SW 1271 (cell line): ENCODE measurements at places on chromosomes 5 and 9.

DNA sequence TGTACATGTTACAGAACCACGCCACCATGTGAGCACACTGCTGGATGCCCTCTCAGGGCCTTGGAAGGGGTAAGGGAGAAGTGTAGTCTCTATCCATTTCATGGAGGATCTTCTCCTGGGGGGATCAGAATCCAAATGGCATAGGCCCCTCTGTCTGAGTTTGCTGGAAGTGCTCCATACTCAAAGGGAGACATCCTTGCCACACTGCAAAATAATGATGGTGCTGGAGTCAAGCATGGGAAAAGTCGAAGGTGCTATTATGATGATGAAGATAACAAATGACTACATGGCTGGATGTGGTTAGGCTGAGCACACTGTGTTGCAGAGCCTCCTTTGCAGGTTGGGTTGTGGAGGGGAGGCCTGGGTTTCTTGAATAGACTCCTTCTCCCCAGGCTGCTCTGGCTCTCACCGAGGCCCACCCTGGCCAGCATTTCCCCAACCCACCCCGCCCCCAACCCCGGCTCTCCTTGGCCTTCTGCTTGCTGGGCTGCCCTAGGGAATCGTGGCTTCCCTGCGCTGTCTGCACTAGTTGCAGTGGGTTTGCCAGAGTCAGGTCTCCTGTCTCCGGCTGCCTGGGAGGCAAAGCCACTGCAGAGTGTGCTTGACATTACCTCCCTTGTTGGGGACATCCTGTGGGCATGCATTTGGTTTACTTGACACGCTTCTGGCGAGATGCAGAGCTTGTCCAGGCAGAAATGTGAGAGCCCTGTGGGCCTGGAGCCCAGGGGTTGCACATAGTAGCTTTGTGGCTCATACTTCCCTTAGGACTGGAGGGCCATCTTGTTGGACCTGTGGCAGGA is 3.0 kb downstream of the MVB12B start:
- DNase-seq, result no peak

DNA sequence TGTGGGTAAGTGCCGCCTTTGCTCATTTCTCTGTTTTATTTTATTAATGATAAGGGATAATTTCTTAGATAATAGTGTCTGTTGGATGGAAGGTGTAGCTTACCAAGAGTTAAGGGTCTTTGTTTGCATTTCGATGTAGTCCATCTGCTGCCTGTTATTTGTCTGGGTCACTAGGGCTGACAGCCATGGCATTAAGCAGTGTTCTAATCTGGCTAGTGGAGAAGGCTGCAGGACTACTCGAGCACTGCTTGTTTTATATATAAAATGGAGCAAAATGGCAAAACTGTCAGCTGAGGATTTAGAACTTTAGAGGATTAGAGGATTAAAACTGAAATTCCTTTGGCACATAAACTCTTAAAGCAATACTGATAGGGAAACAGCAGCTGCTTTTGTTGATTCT is 67.5 kb downstream of the C7 start:
- no peak for DNase-seq

DNA sequence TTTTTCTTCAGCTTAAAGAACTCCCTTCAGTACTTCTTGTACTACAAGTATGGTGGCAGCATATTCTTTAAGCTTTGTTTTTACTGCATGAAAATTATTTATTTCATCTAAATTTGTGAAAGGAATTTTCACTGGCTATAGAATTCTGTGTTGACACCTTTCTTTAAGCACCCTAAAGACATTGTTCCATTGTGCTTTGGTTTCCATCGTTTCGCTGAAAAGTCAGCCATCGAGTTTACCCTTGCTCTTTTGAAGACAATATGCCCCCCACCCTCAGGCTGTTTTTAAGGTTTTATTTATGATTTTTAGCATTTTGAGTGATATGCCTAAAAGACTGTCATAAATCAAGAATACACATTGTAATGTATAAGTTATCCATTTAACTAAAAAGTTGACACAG is 27.3 kb upstream of the COL5A1 start:
- DNase-seq, result no peak

DNA sequence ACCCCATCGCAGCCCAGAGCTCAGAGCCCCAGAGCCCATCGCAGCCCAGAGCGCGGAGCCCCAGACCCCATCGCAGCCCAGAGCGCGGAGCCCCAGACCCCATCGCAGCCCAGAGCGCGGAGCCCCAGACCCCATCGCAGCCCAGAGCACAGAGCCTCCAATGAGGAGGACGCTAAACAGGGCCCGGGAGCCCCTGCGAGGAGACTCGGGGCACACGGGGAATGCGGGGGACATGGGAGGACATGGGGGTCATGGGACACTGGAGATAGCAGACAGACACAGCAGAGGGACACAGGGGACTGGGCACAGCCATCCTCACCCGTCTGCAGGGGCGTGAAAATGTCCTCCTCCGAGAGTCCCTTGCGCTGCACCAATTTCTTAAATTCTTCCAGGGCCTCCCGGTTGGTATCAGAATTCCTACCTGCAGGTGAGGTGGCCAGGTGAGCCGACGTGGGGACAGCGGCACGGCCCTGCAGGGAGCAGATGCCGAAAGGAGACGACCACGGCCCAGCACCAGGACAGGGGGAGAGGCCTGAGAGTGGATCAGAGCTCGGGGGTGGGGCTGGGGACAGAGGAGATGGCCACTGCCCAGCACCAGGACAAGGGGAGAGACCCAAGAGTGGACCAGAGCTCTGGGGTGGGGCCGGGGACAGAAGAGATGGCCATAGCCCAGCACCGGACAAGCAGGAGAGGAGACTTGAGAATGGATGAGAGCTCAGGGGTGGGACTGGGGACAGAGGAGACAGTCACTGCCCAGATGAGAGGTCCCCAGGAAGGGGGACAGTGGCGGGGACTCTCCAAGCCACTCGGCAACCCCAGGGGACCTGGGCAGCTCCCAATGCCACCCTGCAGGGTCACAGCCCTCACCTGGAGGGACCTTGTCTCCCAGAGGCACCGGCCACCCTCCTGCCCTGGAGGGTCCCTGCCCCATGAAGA is 2.8 kb downstream of the OBP2B start:
- no peak for DNase-seq

- no peak for DNase-seq
Measured at GRCh38 chr9:110502842-110503241, 76.7 kb downstream of the SVEP1 start.

DNA sequence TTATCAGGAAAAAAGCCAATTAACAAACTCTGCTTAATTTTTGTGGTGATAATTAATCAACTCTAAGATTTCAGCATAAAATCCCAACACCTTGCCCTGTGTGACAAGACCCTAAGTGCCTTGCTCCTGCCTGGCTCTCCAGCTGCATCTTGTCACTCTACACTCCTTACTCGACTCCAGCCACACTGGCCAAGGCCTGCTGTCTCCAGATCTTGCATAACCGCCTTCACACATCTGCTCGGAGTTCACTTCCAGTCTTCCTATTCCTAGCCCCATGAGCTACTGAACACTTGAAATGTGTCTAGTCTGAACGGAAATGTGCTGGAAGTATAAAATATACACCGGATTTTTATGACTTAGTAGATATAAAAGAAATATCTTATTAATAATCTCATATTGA is 259.6 kb downstream of the EPB41L4A start:
- no peak for DNase-seq

DNA sequence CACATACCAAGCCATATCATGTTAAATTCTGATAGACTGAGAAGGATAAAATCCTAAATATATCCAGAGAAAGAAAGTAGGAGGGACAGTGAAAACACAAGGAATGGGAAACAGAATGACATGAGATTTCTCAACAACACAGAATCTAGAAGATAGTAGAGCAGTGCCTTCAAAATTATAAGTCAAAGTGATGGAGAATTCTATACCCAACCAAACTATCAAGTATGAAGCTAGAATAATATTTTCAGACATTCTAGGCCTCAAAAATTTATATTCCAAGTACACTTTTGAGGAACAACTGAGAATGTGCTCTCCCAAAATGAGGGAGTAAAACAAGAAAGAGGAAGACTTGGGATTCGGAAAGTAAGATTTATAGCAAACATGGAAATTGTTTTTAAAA is 10.9 kb upstream of the TTLL11 start:
- no peak for DNase-seq

DNA sequence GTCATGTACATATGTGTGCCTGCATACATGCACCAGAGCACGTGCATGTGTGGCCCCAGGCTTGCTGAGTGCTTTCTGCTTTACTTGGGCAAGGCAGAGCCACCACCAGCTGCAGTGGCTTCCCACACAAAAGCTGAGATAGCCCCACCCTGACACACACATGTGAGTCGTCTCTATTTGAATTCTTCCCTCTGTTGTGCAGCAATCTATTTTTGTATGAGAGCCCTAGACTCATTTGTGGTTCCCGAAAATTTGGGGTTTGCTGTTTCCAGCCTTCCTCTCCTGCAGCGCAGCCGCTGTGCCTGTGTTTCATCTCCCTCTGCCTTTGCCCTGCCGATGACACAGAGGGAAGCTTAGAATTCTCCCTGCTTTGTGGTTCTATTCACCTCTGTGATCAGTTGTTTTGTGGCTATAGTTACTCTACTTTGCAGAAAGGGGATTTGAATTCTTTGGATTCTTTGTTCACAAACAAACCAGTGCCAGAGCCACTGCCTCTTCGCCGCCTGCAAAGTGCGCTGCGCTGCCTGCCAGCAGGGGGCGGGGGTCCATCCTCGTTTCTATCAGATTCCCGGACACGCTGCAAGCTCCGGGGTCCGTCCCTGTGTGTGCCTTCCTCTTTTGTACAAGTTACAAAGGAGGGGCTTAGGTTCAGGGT is 95.8 kb upstream of the DAP start:
- DNase-seq, result no peak

- no peak for DNase-seq
Measured at GRCh38 chr9:5336688-5337087, 3.0 kb downstream of the RLN1 start.

DNA sequence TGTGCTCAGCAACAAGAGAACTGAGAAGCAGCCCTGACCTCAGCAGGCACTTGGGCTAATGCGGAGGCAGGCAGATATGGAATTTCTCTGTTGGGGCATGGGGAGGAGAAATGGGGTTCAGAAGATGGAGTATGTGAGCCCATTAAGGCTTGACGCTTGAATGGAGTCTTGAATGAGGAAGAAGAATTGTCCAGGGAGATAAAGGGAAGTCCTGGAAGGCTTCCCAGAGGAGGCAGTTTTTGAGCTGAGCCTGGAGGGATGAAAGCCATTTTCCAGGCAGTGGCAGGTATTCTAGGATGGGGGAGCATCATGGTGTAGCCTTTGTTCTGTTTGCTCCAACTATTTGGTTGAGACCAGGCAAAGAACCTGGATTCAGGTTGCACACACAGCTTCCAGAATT is 34.5 kb downstream of the FGF18 start:
- no peak for DNase-seq

- no peak for DNase-seq
Measured at GRCh38 chr9:131707733-131708157, 32.1 kb downstream of the RAPGEF1 start.

DNA sequence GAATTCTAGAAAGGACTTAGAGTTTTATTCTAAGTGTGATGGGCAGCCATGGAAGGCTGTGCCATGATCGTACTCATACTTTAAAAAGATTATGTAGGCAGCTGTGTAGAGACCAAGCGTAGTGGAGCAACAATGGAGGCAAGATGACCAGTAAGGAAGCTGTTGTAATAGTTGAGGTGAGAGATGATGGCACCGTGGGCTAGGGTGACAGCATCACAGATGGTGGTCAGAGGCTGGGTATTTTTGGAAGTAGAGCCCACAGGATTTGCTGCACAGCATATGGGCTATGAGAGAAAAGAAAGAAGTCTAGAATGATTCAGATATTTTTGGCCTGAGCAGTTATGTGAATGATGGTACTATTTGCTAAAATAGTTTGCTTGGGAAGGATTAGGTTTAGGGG is 7.7 kb downstream of the ARHGAP26 start:
- no peak for DNase-seq

DNA sequence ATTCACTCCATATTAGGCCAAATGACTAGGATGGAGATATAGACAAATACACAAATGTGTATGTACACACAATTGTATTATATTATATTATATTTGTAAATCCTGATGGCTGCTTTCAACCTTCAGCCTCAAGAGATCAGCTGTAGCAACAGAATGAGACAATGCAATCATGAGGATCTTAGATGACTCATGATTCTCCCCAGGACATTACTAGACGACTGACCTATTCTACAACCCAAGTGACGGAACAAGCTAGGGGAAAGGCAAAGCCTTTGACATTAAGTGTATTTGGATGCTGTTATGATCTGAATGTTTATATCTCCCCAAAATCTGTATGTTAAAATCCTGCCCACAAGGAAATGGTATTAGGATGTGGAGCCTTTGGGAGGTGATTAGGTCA is 66.5 kb downstream of the COX7C start:
- DNase-seq, result no peak

DNA sequence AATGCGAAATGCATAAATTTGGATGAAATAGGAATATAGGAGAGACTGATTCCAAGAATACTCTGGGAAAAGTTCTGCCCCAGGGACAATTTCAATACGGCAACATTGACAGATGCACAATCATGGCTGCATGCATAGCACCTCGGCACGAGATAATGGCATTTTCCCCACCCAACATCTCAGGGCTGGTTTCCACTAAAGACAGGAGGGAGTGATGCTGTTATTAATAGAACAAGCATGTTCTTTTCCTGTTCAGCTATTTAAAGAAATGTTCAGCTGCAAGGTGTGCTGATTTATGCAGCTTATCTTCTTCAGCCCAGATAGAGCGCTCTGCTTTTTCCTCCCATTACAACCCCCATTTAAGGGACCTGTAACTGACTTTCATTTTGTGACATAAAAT is 740.2 kb downstream of the TLR4 start:
- no peak for DNase-seq

GRCh38 chr5:132434416-132435286 is 55.9 kb downstream of the IRF1 start:
- DNase-seq, result no peak

DNA sequence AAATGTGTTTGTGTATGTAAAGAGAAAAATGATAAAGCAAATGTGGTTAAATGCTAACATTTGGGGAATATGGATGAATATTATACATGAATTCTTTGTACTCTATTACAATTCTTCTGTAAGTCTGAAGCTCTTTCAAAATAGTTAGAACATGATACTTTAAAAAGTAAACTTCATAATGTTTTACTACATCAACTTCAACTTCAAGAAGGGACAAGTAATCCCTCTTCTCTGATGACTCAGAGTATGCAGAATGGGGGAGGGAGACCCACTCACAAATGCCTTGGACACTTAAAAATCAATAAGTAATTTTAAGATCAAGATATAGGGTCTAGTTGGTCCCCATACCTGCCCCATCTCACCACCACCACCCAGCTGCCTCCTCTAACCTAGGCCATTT is 162.4 kb downstream of the ESM1 start:
- no peak for DNase-seq

DNA sequence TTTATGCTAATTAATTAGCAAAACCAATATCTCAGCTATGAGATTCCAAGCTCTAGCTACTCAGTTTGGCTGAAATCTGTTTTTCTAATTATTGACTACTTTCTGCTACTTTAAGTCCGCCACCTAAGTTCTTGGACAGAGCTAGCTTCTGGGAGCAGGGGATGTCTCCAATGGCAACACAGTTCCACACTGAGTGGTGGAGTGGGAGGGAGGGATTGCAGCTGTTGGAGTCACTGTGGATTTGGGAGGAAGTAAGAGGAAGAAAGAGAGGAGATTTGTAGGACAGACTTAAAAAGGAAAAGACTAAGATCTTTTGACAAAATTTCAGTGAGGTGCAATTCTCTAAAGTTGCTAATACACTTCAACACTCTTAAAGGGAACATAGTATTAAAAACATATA is 450.8 kb downstream of the NFIB start:
- no peak for DNase-seq

- DNase-seq, result no peak
Measured at GRCh38 chr5:7015586-7016256, 302.5 kb downstream of the TENT4A start.

- no peak for DNase-seq
Measured at GRCh38 chr9:84304166-84304565, 36.4 kb downstream of the SLC28A3 start.
